ENCODE measurements at places on chromosomes 6 and 20.

DNA sequence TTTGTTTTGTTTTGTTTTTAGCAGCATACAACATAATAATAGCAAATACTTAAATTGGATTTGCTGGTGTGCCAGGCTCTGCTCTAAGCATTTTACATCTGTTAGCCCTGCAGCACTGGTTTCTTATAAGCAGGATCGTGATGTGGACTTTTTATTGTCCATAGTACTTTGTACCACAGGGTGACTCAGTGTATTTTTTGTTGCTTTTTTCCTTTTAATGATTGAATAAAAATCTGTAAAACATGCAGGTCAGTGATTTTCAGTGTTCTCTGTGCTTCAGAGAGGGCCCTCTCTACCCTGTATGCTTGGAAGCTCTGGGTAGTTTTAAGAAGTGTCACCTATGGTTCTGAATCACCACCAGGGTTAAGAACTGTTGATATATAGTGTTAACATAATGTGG lies 4.0 kb downstream of the NT5DC1 start:
- DNase-seq, result no peak

GRCh38 chr6:134429861-134430380 lies 112.0 kb upstream of the SGK1 start:
- DNase-seq, result no peak

- no peak for DNase-seq
Observed at GRCh38 chr6:48563433-48563832, 452.4 kb upstream of the PTCHD4 start.

DNA sequence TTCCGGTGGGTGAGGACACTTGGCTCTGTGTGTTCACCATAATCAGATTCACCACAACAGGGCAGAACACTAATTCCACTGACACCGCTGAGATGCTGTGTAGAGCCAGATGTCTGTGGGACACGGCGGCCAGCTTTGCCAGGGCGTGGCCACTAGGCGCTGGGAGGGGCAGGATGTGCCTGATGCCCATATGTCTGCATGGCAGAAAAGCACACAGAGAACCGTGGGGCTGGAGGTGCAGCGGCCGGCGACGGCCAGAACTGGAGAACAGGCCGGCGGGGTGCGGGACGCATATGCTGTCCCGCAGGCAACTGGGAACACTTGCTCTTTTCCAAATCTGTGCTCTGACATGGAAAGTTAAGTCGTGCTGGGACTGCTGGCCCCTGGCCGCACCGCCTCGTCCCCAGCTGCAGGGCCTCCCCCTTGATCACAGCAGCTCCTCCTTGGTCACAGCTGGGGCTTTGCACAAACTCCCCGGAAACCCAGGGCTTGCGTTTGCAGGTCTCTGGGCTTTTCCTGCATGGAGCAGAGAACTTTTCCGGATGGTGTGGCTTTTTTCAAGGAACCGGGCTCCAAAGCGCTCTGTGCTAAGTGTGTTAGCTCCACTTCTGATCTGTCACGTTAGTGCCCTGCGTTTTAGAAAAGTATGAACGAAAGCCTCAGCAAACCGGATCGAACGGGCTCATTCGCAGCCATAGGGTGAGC lies 31.1 kb downstream of the NTSR1 start:
- peak; percentile 22 for DNase-seq

DNA sequence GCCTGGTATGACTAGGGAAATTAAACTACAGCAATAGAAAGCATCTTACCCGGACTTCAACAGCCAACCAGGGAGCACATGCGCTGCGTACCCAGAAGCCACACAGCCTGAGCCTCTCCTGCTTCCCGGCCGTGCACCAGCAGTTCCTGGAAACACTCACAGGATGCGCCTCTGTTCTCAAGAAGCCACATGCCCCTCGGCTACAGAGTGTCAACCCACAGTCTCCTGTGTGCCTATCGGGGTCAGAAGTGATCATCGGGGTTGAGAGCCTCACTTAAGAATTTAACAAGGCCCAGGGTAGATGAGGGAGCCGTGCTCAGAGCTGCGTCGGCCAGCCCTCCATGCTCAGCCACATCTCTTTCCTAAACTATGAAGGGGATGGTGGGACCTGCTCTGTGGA lies 147.2 kb upstream of the GGTLC1 start:
- DNase-seq, result no peak

GRCh38 chr6:11685481-11686093 lies 93.0 kb downstream of the ADTRP start:
- no peak for DNase-seq

DNA sequence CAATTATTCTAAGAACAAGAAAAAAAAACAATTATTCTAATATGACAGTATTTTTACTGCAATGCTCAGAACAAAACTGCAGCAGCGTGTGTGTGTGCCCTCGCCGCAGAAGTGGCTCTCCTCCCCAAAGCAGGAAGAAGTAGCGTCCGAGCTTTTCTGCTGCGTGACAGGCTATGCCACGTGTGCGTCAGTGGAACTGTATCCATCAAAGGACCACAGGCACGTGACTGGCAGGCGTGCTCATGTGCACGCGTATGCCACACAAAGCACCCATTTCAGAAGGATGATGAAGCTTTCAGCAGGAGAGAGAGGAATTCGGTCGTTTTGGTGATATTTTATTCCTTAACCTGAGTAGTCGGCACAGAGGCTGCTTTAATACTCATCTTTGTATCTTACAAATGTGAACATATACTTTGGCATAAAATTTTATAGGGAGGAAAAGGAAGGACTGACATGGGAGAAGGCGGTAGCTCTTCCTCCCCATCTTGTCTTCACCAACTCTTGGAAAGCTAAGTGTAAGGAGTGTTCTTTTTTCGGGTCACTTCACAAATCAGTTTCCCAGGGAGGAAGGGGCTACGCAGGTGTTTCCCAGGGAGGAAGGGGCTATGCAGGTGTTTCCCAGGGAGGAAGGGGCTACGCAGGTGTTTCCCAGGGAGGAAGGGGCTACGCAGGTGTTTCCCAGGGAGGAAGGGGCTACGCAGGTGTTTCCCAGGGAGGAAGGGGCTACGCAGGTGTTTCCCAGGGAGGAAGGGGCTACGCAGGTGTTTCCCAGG lies 3.4 kb downstream of the TCFL5 start:
- DNase-seq, result no peak

DNA sequence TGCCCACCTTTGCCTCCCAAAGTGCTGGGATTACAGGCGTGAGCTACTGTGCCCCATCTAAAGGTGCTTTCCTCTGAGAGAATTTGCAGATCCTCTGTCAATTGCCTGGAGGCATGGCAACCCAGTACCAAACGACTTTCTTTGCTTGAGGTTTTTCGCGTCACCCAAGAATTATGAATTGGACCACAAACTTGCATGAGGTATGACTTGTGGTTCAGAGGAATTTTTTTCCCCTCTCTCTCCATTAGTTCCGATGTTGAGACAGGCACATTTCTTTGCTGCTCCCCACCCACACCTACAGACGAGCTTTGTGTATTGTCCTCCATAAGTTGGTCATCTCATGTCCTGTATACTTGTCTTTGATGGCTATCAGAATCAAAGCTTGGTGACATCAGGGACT lies 11.8 kb upstream of the SCAF8 start:
- no peak for DNase-seq

- DNase-seq, result no peak
Observed at GRCh38 chr20:25000268-25000801, 7.8 kb upstream of the APMAP start.

DNA sequence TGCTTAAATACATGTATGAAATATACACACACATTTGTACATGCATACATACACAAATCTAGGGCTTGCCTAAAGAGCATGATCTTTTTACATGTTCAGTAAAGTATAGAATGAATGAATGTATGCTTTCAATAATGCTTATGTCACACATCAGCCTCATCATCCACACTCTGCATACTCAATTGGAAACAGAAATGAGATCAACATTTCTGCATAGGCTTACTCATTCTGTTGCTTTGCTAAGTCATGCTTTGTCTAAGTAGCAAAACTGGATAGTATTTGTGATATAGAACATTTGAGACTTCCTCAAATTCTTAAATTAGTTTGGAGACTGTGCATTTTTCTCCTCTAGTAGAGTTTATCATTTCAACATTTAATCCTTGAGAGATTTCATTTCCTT lies 343.3 kb downstream of the ADGRB3 start:
- DNase-seq, result no peak

DNA sequence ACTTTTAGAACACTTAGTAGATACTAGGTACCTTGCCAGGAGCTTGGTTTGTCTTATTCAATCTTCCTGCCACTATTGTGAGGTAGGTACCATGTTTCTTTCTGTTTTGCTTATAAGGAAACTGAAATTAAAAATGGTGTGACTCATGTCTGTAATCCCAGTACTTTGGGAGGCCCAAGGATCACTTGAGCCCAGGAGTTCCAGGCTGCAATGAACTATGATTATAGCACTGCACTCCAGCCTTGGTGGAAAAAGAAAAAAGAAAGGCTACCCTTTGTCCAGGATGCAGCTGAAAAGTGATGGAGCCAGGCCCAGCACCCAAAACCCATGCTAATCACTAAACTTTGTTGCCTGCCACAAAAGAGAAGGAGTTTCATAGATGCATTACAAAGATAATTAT lies 34.1 kb upstream of the LAMA4 start:
- no peak for DNase-seq

DNA sequence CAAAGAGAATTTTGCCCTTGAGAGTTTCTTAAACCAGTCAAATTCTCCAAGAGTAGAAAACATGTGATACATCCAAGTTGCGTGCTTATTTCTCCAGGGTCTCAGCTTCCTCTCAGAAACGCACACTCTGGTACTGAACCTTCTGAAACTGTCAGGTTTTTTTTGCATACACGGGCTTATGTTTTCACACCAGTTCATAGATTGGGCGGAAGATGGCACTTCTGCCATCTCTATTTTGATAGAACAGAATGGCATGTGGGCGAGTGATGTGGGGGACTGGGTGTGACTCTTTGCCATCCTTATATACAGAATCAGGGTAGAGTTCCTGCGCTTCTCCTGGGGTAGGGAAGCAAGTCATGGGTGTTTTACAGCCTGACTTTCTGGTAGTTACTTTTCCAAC lies 56.4 kb downstream of the ADTRP start:
- no peak for DNase-seq

- no peak for DNase-seq
Observed at GRCh38 chr6:118353564-118353963, 194.5 kb upstream of the PLN start.

DNA sequence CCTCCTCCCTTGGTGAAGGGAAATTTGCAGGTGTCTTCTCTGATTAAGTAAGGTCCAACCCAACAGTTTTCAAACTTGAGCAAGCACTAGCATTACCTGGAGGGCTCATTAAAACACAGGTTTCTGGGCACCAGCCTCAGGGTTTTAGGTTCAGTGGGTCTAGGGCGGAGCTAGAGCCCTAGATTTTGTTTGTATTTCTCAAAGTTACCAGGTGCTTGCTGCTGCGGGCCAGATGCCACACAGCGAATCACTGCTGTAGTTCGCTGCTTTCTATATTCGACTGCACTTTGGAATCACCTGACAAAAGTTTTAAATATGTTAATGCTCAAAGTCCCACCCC lies 869 bp downstream of the COL21A1 start:
- no peak for DNase-seq

DNA sequence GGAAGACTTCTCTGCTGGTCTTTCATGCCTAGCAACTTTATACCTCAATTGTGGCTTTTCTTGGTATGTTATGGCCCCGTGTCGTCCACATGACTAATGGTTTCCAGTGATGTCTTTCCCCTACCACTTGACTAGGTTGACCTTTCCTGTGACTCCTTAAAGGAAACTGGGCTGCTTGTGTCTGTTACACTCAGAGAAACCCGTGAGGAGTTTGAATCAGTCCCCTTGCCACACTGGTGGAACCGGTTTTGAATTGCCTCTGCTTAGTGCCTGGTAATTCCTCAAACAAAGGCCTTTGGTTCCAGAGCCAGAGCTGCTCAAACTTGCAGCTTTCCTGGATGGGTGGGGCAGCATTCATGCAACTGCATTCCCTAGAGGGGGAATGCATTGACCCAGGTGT lies 21.9 kb downstream of the ECT2L start:
- DNase-seq, result no peak

DNA sequence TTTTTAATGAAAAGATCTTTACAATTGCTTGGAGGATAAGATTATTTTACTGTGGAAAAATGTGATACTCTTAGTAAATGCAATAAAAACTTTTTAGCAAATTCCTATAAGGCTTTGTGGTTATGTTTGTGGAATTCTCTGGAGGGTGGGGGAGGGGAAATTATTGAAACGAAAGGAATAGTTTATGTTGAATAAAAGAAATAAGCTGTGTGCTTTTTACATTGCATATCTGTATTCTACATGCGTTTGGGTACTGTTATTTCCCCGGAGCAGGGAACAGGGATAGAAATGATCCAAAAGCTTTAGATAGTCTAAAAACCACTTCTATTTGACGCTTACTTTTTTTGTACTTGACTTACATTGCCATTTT lies 143.8 kb downstream of the SLC16A10 start:
- no peak for DNase-seq

DNA sequence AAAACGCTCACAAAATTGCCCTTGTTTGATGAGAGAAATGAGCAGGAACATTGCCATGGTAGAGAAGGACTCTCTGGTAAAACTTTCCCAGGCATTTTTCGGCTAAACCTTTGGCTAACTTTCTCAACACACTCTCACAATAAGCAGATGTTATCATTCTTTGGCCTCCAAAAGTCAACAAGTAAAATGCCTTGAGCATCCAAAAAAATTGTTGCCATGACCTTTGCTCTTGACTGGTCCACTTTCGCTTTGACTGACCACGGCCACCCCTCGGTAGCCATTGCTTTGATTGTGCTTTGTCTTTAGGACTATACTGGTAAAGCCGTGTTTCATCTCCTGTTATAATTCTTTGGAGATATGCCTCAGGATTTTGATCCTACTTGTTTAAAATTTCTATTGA lies 41.1 kb upstream of the PREP start:
- no peak for DNase-seq

DNA sequence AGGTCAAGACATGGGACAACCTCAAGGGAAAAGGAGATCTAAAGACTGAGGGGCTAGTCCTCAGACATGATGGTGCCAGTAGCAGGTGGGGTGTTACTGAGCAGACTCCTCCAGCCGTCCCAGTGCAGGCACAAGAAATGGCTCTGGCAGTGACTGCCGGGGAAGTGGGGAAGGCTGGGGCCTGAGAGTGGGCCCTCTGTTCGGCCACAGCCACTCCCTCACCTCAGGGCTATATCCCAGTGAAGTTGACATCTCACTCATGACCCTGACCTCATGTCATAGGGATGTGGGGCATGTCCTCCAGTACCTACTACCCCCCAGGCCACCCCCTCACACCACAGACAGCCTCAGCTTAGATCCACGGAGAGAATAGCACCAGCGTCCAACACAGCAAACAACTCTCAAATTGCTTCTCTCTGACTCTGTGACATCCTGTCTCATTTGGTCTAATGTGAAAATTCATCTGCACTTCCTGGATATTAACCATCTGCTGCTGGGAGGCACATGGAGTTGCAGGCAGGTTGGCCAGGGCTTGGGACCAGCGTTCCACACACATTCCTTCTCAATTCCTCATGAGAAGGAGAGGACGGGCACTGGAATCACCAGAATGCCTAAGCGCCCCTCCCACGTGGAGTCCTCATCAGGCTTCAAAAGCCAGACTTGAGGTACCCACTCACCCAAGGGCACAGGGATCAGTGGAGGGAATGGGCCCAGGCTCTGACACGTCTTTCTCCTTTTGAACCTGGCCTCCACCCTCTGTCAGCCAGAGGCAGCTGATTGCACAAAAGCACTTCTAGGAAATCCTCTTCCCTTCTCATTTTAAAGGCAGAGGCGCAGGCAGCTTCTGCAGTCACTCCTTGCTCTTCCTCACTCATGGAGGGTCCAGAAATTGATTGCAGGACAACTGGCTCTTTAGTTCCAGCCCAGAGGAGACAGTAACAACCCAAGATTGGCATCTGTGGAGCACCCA lies 163.6 kb upstream of the CST7 start:
- no peak for DNase-seq
